Activated CD4-positive, alpha-beta T cell treated with anti-CD3 and anti-CD28 coated beads, Interleukin-2, amount 50 U/mL, for 24 hours (primary cell): ENCODE measurements at places on chromosomes 7 and 10.

- no peak for DNase-seq
These were observed 61.9 kb downstream of the MAD1L1 start for GRCh38 chr7:2170576-2171521.

DNA sequence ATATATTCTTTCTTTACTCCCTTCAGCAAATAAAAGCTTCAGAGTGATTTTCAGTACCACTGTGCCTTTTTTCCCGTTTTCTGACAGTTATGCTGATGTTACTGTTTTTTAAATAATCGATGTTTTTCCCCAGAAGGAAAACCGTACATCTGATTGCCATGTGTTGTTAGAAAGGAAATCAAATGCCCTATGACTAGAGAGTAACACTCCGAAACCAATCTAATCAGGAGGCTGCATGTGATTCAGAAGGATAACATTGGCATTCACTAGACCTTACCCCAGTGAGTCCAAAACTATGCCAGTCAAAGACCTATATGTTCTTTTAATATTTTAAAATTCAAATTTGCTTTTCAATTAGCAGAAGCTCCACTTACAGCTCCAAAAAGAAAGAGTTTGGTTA, 116.3 kb downstream of the TMEM26 start:
- no peak for DNase-seq

DNA sequence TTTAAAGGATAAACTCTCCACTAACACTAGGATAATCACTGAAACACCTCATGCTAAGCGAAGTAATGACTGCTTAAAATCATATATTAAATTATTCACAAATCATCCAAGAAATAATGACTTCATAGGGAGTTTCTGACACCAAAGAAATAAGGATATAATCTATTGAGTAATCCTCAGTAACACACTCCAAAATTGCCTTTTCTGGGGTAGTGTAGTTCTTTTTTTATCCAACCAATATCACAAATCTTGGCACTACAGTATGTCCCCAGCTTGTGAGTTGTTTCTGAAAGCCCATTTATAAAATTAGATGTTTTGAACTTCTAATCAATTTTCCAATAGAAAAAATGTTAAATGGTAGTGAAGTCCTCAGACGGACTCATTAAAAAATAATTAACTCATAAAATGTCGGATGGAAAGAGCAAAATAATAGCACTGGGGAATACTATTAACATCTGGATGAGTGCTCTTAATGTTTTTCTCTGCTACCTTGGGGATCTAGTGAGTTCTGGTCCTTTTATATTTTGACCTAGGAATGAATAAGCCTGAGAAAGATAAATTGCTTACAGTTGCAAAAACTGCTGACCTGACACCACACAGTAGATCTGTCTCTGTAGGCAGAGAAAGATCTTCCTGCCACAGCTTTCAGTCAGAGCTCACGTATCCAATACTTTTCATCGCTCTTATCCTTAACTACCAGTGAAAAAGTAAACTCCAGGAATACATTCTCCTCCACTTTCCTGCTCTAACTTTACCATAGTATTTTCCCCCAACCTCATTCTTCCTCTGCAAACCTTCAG, 618.5 kb upstream of the ANKRD30A start:
- no peak for DNase-seq

DNA sequence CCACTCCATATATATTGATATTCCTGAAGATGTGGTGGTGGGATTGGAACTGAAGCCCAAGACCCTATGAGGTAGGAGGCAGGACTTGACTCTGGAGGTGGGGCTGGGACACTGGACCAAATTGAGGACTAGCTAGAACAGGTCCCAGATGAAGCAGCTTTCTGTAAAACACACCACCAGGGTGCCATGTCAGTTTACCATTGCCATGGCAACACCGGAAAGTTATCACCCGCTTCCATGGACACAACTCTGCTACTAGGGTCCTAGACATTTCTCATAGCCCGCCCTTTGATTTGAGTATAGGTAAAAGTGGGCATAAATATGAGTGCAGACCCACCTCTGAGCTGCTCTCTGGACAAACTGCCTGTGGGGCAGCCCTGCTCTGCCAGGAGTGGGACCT, 490.5 kb upstream of the PFKP start:
- no peak for DNase-seq

DNA sequence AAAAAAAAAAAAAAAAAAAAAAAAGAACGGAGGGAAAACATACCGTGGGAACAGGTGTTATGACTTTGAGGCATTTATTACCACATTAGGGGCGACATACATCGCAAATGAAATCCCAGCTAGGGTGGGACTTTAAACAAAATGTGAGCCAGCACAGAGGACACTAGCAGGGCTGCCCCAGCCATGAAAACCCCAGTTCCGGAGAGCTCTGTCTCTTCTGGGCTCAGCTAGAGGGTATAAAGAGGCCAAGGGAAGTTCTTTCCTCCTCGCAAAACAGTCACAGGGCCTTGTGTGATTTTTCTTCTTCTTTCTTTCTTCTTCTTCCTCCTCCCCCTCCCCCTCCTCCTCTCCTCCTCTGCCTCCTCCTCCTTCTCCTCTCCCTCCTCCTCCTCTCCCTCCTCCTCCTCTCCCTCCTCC, 59.9 kb upstream of the ECHDC3 start:
- DNase-seq: no peak

DNA sequence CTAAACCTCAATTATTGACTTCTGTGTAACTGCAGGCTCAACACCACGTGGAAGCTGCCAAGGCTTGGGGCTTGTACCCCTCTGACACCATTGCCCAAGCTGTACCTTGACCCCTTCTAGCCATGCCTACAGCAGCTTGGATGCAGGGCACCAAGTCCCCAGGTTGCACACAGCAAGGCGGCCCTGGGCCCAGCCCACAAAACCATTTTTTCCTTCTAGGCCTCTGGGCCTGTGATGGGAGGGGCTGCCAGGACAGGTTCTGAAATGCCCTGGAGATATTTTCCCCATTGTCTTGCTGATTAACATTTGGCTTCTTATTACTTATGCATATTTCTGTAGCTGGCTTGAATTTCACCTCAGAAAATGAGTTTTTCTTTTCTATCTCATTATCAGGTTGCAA, 610.0 kb upstream of the LRRN3 start:
- no peak for DNase-seq

- DNase-seq: no peak
These were observed 7.1 kb upstream of the ZMIZ1 start for GRCh38 chr10:79061441-79062315.

DNA sequence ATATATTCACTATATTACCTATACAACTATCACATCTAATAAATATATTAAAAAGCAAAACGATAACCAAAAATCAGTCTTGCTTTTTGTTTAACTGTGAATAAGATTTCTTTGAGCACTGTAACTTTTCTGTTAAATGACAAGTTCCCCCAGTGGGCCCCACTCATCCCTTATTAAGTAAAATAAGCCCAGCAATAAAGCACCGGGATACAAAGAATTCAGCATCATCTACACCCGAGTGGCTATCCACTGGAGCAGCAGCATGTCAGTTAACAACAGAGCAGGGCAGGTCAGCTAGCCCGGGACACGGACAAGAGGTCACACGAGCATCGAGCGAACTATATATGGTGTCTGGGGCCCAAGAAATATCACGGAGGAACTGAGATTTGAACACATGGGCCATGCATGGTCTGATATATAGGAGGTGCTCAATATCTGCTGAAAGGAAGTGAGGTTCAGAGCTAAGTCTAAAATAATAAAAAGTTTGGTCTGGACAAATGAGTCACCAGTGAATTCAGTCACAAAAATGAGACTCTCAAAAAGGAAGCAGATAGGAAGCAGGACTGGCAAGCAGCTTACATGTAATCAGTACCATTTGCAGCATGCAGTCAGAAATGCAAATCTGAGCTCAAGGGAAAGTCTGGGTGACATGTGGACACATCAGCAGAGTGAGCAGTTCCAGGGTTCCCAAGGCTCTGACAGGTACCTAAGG, 4.1 kb downstream of the ERCC6 start:
- DNase-seq: no peak

DNA sequence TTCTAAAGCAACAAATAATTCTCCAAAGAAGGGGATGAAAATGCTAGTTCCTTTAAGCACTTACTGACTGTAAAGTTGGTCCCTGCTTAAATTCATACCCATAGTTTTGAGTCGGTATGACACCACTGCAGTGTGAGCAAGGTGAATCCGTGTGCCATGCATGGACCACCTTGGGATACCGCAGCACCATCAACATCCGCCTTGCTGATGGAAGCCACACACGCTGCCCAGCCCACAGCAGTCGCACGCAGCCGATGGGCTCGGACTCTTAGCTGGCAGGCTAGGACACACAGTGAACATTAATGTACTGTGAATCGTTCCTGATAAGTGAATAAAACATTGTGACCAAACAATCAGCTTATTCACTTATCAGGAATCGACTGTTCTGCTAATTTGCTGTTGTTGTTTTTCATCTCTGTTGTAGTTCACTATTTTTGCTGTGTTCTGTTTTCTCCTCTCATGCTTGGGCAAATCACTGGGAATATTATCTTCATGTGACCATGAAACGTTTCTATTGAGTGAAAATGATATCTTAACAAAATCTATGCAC, 275.5 kb downstream of the USP6NL start:
- DNase-seq: no peak
